ENCODE measurements at places on chromosomes 4 and X. TPM values are rescaled to one million over a fixed set of nuclear protein-coding genes. Genes with fewer than 3 reads are reported as not detected.

The PPARGC1A gene
- 77.5 TPM for total RNA-seq

The BTC gene
- total RNA-seq: 0.16 TPM

The TRPC3 gene
- 0.14 TPM for total RNA-seq

The PCDH18 gene
- total RNA-seq: 6.2 TPM

The HSFX4 gene
- total RNA-seq: not detected

The TMPRSS11B gene
- not detected for total RNA-seq

DNA sequence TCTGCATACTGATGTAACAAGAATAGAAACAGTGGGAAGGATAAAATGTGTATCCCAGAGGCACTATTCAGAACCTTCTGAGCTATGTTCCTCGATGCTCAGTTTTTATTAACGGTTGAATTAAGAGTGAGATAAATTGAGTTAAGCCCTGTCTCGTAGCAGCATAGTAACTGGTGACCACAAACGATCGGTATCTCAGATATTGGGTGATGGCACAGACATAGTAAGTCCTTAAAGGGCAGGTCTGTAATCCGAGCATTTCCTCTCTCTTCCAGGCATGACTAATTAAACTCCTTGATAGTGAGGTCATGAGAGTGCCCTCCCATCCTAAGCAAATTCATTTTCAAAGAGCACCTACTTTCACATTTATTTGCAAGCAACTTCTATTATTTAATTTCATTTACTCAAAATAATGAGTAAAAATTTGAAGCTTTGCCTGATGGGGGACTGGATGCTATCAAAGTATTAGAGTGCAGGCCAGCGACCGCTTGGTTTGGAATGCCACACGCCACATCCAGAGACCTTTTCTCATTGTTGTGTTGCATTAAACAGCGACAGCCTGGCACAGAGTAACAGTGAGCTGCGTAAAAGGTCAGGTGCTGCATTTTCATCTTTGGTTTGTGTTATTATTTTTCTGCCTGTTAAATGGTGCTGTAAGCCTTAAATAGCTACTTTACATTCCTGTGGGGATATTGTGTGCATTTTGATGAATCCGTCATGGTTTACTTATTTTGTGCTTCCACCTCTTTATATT is 101.9 kb downstream of the PCDH7 start:
- no peak for DNase-seq

GRCh38 chr4:17324386-17324830 is 187.5 kb downstream of the QDPR start:
- no peak for DNase-seq

- no peak for DNase-seq
Observed at GRCh38 chr4:83855044-83855443, 319.1 kb downstream of the GPAT3 start.

DNA sequence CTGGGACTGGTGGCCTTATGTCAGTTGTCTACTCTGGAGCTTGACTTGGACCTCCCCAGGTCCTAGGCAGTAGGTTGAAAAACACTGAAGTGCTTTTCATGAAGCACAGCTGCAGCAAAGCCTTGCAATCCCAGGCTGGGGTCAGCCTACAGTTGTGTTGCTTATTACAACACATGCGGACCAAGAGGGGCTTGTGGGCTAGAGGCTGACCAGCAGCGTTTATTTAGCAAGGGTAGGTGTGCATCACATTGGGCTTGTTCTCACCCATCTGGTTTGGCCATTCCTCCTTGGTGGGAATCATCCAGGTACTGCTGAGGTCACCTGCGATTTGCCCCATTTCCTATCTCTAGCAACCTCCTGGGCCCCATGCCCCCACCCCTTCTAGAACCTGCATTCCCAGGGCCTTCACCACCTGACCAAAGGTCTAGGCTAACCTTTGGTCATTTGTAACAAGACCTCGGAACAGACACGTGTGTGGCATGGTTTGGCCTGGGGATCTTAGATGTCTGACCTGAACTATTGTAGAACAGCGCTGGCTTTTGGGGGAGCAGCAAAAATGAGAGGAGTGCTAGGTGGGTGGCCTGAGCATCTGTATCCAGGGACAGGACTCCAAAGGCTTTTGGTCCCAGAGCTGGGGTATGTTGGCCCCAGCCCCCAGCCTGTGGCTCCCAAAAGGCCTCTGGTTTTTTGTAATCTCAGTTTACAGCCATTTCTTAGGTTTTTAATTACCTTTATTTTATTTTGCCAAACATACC is 3.0 kb downstream of the RPL10 start:
- no peak for DNase-seq

DNA sequence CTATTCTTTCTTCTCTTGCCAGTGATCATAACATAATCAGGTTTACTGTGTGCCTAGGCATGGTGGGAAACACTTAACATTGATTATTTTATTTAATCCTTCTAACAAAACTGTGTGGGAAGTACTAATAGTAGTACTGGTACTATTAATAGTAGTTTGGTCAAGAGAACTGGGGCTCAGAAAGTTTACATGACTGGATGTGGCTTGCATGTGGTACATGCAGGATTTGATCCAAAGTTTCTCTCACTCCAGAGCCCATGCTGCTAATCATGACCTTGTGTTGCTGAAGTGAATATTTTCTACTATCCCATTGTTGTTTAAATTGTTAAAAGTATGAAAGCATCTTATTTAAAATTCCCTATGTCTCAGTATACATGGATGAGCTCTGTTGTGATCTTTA is 78.4 kb downstream of the TMEM164 start:
- DNase-seq: no peak

DNA sequence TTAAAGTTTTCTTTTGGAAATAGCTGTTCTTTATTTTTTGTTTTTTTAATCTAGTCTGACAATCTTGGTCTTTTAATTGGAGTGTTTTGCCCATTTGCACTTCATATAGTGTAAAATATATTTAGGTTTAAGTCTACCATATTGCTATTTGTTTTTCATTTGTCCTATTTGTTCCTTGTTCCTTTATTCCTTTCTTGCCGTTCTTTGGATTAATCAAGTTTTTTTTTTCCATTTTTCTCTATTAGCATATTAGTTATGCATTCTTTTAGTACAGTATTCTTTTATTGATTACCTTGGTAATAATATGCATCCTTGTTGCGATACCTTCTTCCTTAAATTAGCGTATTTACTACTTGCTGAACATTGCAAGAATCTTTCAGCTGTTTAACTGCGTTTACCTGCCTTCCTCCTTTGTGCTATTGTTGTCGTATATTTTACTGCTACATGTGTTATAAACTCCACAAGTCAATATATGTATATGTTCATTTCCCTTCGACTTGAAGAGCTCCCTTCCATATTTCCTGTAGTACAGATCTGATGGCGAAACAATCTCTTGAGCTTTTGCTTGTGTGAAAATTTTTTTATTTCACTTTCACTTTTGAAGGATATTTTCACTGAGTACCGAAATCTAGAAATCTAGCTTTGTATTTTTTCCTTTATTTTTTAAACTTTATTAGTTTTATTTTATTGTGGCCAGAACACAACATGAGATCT is 23.9 kb upstream of the RNF212 start:
- no peak for DNase-seq

GRCh38 chr4:168880072-168880675 is 129.9 kb downstream of the CBR4 start:
- no peak for DNase-seq

DNA sequence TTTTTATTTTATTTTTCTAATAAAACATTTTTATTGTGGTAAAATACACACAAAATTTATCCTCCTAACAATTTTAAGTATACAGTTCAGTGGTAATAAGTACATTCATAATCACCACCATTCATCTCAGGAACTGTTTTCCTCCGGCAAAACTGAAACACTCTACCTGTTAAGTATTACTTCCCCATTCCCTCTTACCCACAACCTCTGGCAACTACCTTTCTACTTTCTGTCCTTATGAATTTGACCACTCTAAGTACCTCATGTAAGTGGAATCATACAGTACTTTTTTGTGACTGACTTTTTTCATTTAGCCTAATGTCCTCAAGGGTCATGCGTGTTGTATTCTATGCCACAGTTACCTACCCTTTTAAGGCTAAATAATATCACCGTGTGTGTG is 21.1 kb upstream of the HSFX4 start:
- no peak for DNase-seq

GRCh38 chrX:13376857-13377549 is 57.1 kb upstream of the ATXN3L start:
- DNase-seq: no peak

DNA sequence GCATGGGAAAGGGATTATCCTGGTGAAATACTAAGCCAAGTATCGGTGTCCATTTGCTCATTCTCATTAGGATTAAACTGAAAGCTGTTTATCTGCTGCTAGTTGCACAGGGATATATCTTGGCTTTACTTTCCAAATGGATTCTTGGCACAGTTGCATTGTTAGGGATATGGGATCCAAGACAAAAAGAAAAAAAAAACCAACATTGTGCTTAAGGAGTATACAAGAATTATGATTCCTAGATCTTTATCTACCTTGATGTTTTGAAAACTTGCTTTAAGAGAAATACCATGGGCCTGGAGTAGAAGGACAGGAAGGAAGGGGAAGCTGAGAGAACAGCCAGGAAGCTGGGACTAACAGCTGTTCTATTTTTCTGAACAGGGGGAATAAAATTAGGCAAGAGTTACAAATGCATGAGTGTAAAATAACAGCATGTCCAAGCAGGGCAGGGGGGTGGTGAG is 107.6 kb downstream of the ATXN3L start:
- DNase-seq: no peak

- no peak for DNase-seq
Observed at GRCh38 chr4:170884969-170885570, 795.3 kb upstream of the AADAT start.

DNA sequence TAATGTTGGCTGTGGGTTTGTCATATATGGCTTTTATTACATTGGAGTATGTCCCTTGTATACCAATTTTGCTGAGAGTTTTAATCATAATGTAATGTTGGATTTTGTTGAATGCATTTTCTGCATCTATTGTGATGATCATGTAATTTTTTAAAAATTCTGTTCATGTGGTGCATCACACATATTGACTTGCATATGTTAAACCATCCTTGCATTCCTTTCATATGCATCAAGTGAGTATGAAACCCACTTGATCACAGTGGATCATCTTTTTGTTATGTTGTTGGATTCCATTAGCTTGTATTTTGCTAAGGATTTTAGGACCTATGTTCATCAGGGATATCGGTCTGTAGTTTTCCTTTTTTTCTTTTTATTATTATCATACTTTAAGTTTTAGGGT is 12.1 kb downstream of the HEPH start:
- DNase-seq: no peak

DNA sequence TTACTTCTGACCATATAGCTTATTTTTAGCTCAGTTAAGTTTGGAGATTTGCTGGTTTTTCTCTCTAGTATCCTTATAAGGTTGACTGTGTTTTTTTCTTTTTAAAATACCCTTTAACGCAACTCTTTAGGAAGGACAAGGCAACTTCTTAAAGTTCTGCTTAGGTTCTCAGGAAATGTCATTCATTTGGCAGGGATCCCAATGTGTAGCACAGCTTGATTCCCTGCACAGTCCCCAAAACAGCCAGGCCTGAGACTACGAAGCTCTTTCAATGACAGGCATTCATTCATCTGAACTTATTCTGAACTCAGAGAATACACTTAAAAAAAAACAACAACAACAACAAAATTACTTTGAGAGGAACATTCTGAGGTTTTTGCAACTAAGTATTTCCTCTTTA is 1765.8 kb downstream of the PCDH7 start:
- DNase-seq: no peak

GRCh38 chrX:63809173-63809572 is 24.2 kb upstream of the ARHGEF9 start:
- DNase-seq: no peak

DNA sequence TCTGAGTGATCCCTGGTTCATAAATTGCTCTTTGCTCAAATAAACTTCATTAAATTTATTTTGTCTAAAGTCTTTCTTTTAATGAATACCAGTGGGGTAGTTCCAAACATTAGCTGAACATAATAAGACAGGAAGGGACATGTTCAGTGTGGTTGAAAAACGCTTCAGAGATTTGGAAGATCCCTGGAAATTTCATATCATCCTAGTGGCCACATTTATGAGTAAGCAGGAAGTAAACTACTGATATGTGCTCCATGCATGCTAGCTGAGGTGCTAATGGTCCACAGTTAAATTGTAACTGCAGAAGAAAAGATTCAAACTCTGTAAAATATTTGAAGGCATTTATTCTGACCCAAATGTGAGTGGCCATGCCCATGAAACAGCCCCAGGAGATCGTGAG is 1328.7 kb downstream of the ADGRL3 start:
- DNase-seq: no peak
